ENCODE measurements at places on chromosomes 12 and 14.
A peak's percentile ranks its signal among the peaks of the same experiment; 100 is the strongest.

DNA sequence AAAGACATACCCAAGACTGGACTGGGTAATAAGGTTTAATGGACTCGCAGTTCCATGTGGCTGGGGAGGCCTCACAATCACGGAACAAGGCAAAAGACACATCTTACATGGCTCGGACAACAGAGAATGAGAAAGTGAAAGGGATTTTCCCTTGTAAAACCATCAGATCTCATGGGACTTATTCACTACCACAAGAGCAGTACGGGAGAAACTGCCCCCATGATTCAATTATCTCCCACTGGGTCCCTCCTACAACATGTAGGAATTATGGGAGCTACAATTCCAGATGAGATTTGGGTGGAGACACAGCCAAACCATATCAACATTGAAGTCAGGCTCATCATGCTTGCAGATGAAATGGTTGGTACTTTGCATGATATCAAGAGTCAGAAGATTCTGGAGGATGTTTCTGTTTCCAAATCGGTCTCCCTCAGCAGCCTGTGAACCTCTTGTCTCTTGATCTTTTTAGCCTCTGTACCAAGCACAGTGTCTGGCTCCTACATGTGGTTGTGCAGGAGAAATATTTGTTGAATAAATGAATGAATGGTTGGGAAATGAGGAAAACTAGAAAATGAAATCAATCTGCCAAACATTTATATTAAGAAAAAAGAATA lies 98.6 kb downstream of the VRK1 start:
- DNase-seq, result no peak

- DNase-seq, result no peak
Observed at GRCh38 chr14:48323665-48324064, 648.3 kb upstream of the MDGA2 start.

- no peak for DNase-seq
Observed at GRCh38 chr12:45409966-45410365, 194.1 kb downstream of the ANO6 start.

DNA sequence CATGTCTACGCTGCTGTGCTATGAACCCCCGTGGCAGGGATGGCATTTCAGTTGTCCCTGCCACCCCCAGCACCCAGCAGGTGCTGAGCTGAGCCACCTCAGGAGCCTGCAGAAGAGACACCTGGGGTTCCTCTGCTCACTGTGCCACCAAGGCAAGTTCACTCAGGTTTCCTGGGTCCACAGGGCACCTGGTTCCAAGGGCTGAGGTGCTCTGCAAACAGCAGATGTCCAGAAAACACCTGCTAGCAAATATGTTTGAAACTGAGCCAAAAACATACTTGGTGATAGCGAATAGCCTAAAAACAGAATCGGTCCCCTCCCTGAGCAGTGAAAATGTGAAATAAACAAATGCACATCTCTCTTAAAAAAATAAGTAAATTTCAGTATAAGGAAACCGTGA lies 35.6 kb upstream of the GPR68 start:
- peak; percentile 46 for DNase-seq

- no peak for DNase-seq
Observed at GRCh38 chr12:8662593-8662992, at the start of gene MFAP5. Gene MFAP5 (minus strand): TSS chr12:8662826. CDS start chr12:8662104, 722 bp downstream.

DNA sequence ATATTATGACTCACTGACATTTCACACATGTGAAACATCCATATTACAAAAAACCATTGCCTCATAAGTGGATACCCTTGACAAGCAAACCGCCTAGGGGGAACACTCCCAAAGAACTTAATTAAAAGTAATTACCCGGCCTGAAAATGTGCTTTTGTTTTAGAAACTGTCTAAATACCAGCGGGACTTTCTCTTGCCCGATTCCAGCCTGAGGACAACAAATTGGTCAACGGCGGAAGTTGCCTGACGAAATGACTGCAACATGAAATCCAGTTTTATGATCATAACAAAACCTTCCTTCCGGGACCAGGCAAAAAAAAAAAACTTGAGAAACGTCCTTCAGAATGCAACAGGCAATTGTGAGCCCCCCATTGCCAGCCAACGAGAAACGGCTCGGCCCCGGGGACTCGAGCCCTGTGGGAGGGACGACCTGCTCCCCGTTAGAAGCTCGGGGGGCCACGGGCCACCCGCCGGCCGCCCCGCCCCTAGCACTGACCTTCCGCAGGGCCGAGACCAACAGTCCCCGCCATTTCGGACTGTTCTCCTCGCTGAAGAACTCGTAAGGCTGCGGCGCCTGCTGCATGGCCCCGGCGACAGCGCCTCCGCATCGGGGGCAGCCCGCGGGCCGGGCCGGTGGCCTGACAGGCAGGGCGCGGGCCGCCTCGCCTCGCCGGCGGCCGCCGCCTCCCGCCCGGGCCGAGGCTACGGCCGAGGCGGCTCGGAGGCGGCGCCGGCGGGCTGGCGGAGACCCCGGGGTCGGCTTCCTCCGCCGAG lies 490 bp downstream of the SOS2 start:
- DNase-seq, result peak; percentile 3

DNA sequence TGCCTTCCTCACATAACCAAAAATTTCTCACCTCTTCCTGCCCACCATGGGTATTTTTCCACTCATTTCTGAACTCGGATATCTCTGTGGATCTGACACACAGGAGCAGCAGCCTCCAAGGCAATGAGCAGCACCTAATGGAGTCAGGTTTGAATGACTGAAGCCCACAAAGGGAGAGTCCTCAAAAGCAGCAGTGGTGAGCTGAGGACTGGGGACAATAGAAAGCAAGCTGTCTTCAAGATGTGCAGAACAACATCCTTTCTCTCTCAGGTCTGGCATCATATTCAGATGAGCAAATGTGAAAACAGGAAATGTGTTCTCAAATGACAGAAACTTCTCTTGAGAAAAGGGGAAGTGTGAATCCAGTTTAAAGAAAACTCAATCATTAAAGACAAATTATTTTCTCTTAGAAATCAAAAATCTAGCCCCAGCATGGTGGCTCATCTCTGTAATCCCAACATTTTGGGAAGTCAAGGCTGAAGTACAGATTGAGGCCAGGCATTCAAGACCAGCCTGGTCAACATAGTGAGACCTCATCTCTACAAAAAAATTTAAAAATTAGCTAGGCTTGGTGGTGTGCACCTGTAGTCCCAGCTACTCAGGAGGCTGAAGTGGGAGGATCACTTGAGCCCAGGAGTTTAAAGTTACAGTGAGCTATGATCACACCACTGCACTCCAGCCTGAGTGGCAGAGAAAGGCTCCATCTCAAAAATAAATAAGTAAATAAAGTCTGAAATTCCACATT lies 54.2 kb downstream of the C12orf42 start:
- DNase-seq, result no peak

DNA sequence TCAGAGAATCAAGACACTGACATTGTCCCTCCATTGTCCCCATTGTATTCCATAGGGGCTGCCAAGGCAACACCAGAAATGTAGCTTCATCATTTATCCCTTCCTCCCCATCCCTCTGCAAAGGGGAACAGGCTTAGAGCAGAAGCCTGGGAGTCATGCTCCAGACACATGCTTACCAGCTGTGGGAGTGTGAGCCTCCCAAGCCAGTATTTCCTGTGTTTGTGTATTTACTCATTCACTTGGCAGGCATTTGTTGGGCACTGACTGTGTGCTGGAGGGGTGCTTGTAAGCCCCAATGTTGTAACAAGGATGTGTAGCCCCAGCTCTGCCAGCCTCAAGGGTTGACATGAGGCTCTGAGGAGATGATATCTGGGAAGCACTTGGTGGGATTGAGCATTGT lies 46.0 kb upstream of the TCL1A start:
- DNase-seq, result peak; percentile 45

DNA sequence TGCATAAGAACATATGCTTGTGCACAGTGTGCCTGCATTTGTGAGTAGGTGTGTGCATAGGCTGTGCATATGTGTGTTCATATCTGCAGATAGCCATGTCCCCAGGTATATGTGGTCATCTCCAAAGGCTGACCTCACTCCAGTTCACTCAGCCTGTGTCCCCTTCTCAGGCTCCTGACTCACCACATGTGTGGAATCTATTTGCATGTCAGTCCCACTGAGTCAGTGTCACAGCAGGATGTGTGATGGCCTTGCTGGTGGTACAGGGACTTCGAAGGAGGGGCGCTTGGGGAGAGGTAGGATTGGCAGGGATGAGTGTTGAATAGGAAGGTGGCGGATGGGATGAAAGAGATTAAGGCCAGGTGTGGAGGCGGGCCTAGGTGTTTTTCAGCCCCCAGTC lies 35.5 kb downstream of the KRT80 start:
- no peak for DNase-seq

DNA sequence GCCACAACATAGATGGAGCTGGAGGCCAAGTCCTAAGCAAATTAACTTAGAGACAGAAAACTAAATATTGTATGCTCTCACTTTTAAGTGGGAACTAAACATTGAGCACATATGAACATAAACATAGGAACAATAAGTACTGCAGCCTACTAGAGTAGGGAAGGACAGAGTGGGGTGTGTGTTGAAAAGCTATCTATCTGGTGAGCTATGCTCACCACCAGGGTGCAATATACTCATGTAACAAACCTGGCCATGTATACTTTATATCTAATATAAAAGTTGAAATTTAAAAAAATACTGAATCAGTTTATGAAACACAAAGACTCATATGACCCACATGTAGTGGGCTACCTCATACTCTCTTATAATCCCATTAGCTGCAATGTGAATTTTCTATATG lies 1305.0 kb downstream of the LRFN5 start:
- DNase-seq, result peak; percentile 51

DNA sequence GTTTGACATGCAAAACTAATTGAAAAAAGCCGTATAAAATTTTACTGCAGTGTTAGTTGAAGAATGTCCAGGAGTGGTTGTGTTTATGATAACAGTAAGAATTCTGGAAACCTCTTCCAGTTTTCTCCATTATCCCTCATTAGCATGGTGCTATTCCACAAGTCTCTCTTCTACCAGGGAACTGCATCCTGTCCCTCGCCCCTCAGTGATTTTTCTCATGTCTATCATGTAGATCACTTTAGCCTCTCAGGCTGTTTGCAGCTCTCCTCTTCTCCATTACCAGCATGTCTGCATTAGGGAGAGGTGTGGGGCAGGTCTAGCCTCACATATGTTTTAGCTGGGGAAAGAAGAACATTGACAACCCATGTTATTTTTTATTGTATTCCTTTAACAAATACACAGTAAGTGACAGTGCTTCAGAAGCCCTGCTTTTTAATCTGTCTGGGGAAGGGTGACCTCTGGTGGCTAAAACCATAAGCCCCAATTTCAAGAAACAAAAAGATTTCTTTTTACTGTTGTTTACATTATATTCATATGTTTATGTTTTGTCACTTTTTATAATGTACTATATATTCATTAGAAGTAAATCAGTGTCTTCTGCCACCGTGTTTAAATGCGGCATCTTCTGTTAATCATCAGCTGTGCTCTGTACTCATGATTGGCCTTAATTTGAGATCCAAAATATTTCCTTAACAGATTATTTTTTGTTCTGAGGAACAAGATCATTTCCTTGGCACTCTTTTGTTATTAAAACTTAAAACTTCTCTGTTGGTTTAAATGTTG lies 70.7 kb downstream of the RASSF8 start:
- no peak for DNase-seq

DNA sequence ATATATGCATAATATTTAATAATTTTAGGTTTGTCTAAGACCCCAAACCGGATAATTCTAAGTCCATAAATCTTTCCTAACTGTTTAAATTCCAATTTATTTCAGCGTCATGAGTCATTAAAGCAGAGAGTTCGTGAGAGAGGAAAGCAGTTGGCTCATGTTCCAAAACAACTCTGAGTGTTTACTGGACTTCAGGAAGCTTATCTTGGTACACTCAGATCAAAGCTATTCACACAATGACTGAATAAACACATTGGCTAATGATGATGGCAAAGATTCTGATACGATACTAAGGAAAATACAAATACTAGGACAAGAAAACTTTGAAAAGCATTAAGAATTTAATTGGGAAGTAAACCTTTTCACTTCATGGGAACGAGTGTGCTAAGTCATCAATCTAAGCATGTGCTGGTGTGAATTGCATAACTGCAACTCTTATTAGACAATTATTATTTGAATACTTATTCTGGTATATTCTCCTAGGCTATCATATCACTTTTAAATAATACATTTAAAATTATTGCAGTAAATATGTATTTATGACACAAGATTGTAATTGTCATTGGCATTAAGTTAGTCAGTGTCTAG lies 34.8 kb upstream of the CLEC14A start:
- DNase-seq, result peak; percentile 60

- DNase-seq, result peak; percentile 65
Observed at GRCh38 chr12:46370792-46371717, 1.5 kb downstream of the SLC38A2 start.

DNA sequence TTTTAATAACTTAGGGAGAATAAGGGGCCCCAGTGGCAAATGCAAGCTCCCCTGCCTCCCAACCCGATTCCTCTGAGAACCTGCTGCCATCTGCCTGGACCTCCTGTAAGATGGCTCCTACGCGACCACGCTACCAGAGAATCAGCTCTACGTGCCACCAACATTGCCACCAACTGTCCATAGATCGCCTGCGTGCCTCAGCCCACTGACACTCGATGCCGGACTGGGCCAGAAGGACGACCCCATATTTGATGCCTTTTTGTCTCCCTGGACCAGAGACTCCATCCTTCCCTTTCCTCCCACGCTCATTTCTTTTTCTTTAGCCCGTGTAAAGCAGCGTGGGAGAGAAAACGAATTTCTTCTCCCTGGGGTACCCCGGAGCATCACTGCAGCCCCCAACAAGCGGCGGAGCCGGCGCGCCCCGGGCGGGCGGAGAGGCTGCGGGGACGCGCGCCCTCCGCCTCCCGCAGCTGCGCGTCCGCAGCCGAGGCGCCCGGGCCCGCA lies 565 bp upstream of the KLHL42 start:
- DNase-seq, result no peak

DNA sequence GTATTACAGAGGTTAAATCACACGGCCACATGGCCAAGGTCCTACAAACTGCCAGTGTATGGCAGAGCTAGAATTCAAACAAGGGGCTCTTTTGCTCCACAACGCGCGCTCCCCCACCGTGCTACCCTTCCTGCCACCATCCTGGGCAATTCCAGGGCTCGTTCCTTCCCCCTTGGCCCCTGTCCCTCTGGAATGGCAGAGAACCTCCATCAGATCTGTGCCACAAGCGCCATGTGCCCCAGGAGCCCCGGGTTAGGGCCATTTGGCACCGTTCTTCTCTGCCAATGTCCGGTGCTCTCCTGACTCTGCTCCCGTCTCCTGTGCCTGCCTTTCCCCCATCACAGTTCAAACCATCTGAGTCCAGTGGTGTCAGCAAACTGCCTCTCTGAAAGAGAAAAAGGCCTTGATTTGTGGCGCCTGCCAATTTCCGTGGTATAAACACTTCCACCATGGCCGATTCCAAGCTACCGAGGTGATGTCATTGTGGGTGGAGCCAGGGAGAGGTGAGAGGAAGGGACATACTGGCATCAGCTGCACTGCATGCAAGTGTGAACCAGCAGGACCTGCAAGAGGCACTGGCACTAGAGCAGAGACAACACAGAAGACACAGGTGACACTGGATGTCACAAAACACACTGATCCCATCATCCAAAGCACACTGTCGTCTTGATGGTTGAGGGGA lies 163.1 kb downstream of the CALM1 start:
- no peak for DNase-seq

DNA sequence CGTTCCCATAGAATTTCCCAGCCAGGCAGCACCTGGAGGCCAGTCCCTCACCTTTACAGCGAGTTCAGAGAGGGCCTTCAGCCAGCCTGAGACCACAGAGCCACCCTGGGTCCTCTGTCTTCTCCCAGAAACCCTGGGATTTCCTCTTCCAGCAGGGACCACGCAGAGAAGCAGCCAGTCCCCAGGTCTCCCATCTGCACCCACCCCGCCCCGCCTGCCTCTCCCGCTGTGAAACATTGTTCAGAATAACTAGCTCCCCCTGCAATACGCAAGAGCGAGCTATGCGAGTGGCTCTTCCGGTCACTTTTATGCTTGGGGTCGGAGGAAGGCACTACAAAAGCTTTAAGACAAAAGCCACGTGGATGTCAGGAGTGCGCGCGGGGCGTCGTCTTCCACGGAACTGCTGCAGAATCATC lies 77.8 kb downstream of the SERPINA3 start:
- no peak for DNase-seq
